IMR-90 (cell line): ENCODE measurements at places on chromosomes 3 and 15. TPM values are rescaled to one million over a fixed set of nuclear protein-coding genes. Genes with fewer than 3 reads are reported as not detected.

GRCh38 chr15:99508852-99509251, 56.9 kb upstream of the MEF2A start:
- no peak for DNase-seq

DNA sequence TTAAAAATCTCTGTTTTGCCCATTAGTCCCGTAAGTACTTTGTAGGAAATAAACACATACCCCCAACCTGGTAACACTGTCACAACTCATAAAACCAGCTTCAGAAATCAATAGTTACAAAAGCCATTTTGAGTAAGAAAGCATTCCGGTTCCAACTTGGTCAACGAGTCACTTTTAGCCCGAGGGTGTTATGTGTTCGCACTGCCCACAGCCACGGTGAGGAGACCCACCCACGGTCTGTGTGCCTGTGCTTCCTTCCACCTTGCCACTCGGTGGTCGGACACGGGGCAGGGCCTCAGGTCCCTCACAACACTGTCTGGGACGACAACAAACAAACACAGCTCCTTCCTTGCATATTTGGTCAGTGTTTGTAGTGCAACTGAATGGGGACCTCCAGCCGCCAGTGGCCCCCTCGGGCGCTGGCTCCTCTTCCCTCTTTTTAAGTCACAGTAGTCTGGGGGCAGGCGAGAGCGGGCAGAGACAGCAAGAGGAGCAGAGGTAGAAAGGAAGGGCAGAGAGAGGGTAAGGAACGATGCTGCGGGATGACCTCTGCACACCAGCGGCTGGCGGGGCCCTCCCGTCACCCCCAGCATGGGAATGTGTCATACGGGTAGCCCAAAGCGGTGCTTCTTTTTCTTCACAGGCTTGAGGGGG, 5.2 kb upstream of the MUSTN1 start:
- DNase-seq = no peak

The SPRED1 gene
- 17.9 and 38.3 TPM in 2 replicates for total RNA-seq

DNA sequence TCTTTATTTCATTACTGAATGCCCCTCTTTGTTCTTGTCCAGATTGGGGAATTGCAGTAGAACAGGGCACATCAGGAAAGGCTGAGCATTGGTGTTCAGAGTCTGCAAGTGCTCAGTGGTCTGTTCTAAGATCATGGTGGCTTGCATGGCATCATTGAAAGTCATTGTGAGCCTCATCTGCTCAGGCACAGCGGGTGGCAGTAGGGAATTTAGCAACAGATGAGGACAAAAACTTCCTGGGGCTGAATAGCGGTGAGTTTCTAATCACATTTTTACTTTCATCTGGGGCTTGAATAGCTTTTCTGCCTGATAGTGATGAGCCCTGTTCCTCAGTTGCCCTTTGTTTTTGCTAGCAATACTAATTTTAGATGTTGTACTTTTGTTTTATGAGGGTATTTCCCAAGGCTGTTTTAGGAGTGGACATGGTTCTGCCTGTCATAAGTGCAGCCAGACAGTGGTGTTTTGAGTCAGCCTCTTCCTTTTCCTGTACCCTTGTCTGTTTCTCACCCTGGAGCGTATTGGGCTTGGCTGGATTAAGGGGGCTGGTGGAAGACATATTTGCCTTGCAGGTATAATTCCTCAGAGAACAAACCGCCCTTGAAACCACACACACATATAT, 127.2 kb upstream of the IL12A start:
- no peak for DNase-seq

DNA sequence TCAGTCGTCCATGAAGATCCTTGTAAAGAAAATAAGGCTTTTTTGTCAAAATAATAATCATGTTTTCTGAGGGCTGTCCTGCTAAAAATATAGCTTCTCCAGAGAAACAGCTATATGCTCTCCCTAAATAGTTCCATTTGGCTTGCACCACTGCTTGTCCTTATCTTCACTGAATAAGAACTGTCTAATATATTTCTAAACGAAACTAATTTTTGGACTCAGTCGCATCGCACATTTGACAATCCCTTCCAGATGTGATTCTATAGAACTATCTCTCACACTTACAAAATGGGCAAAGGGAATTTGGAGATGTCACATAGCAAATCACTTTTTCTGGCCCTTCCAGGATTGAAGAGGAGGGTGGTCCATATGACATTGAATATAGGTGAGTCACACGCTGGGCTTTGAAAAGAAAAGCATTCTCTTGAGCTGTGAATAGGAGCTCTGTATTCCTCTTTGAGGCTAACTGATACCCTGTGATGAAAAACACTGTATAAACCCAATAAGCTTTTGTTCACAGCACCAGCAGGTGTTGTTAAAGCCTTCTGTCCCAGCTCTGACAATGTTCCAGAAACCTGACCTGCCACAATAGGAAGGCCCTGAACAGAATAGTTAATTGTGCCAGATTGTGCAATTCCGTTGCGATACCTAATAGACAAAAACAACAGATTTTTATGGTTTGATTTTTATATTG, 1144.2 kb downstream of the ROBO2 start:
- no peak for DNase-seq

DNA sequence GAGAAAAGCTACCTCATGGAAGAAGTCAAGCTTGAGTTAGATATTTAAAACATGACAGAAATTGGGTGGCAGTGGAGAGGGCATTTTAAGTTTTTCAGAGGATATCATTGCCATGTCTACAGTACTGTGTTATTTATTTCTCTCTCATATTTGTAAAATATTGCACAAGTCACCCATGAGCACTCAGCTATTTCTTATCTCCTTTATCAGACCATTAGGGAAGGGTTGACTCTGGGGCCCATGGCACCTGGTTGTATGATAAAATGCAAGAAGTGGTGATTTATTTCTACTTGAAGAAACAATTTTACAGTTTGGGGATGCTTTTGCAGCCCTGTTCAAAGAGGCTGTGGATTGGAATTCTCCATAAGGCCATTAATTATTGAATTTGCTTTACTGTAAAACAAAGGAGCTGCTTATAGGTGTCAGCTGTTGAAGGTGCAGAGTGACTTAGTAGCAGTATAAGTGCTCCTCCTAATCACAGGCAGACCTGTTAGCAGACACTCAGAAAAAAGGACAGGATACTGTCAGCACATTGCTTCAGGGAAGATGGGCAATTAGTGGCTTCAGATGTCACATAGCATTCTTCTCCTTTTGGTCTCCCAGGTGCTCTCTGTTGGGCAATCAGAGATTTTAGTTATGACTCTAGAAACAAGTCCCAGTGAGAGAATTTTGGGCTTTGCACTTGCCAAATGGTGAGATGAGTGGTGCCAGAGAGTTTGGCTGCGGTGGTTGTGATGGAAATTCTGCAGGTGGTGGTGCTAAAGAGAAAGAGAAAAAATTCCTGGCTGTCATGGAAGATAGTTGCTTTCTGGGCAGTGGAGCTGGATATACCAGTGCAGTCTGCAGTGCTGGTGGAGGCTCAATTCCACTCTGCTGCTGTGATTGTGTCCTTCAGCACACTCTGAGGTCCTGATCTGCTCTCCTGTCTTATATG, 129.7 kb upstream of the ROPN1 start:
- no peak for DNase-seq

GRCh38 chr15:84956199-84956598, 25.5 kb upstream of the PDE8A start:
- DNase-seq = no peak

DNA sequence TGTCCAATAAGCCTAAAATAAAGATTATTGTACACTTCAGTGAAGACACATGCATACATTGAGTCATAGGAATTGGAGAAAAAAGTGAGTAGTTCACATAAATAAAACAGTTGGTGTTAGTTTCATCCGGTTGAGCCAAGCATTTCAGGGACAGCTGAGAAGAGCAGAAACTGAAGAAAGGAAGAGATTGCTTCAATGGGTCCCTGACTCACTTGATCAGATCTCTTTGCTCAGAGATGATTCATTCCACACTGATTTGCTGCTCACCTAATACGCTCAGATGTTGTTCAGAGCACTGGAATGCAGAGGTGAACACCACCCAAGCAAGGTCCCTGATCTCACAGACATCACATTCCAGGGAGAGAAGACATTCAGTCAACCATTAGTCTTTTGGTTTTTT, 93.7 kb downstream of the RAD18 start:
- DNase-seq = peak; percentile 99

- DNase-seq = no peak
These were observed 232.1 kb upstream of the CDIN1 start for GRCh38 chr15:36347272-36347858.

DNA sequence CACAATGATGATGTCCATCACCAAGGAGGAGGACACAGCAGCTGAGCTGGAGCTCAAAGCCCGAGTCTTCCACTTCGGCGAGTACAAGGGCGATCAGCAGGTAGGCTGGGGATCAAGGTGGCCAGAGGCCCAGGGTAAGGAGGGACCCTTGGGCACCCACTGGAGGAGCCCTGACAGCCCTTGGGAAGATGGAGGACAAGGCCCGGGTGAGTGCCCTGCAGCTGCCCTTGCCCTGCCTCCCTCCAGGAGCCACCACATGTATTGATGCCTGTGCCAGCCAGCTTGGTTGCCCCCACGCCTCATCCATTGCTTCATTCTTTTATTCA, 38.4 kb downstream of the CFAP100 start:
- no peak for DNase-seq

DNA sequence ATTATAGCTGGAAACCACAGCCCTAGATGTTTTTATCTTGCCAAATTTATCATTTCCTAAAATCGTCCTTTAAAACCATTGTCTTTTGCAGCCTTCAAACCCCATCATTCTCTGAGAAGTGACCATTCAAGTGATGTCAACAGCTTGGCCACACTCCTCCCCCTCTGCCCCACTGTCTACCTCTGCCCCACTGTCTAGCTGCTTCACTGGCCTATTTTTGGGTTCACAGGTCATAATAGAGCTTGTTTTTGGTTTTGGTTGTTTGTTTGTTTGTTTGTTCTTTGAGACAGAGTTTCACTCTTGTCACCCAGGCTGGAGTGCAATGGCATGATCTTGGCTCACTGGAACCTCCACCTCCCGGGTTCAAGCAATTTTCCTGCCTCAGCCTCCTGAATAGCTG, 93.2 kb upstream of the IL12A start:
- no peak for DNase-seq

DNA sequence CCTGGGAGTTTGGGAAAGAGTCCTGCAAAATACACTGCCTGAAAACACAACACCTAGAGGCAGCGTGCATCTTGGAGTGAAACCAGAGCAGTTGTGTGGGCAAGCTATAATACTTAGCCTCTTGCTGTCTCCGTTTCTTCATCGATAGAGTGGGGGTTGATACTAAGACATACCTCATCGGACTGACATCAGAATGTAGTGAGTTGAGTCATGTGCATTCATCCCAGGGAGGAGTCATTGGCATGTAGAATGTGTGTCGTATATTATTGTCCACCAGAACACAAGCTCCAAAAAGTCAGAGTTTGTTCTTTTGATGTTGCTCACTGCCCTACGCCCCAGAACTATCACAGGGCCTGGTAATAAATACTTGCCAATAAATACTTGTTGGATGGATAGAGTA, 4.3 kb downstream of the SNTN start:
- peak; percentile 56 for DNase-seq

The PRRT3 gene
- total RNA-seq = 0.72 and 1.4 TPM in 2 replicates

DNA sequence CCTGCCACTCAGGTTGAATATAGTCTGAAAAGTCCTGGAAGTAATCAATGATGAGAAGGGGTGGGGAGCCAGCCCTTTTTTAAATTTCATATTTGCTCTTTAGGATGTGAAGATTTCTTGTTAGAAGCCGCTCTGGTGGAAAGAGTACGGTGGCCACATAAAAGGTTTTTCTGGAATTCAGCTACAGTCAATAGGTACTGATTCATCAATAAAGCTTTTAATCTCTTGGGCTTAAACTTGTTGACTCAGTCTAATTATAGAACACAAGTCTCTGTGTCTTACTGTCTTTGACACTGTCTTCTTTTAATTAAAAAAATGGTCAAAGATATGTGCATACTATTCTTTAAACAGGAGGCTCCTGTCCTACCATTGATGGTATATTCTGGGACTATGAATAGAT, 99.9 kb upstream of the TP63 start:
- DNase-seq = no peak

DNA sequence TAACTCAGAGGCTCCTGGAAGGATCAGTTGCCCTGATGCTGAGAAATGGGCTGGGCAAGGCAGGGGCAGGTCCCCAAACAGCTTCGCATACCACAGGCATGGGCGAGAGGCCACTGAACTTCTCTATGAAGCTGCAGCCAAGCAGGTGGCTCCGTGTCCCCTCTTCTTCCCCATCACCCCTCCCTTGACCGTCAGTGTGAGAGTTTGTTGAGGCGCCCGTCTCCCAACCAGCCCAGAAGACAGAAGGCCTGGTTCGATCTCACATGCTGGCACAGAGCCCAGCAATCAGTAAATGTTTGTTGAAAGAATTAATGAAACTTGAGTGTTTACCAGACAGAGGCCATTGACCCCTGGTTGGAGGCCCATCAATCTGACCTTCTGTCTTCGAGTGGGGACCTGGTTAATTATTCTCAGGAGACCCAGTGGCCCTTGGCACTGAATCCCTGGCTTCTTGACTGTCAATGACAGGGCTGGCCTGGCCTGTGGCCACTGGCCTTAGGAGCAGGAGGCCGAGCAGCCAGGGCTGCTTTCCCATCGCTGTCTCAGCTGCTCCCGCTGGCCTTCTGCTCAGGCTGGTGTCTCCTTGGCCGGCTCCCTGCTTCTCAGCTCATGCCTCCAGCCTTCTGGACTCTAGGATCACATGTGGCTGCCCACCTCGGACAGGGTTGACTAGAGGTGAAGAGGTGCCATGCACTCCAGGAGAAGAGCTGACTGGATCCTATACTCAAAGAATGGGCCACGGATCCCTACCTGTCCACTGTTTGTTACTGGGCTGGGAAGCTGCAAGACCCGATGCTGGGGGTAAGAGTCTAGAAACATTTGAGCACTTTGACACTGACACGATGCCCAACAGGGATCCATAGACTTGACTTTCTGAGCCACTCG, 113.4 kb downstream of the ASB7 start:
- no peak for DNase-seq

DNA sequence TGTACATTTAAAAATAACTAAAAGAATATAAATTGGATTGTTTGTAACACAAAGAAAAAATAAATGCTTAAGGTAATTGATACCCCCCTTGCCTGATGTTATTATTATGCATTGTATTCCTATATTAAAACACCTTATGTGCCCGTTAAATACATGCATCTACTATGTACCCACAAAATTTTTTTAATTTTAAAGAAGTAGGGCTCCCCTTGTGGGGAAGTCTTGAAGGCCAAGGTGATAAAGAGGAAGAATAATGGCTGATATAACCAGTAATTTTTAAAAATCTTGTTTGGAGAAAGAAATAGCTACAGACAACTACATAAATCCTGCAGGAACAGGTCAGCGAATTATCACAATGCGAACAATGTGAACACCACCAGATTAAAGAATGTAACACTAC, 451.7 kb upstream of the ARHGEF26 start:
- no peak for DNase-seq

- DNase-seq = no peak
These were observed 34.6 kb downstream of the SH3BP5 start for GRCh38 chr3:15297608-15298350.

The KIF15 gene
- total RNA-seq = 8.4 and 10.8 TPM in 2 replicates

DNA sequence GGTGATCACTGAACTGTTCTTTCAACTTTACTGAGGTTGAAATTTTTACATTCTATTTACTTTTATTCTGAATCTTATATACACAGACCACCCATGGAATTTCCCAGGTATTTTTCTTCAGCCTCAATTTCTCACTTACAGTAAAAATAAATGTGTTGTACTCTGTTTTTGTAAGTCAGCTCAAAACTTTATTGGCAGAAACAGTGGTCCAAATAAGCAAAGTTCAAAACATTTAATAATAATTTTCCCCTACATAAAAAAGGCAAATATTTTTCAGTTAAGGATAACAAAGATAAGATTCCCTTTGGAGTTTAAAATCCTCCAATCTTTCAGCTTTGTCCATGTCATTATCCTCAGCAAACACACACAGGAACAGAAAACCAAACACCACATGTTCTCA, 738.0 kb downstream of the FHIT start:
- no peak for DNase-seq

- no peak for DNase-seq
These were observed 953.4 kb downstream of the AGBL1 start for GRCh38 chr15:87033056-87033455.
